ENCODE measurements at places on chromosomes 5 and 9. TPM values are rescaled to one million over a fixed set of nuclear protein-coding genes. Genes with fewer than 3 reads are reported as not detected.

PCDHGA2 gene
- total RNA-seq, result not detected

GNAQ gene
- 30.3 TPM for total RNA-seq

CNTFR gene
- not detected for total RNA-seq

NUTM2F gene
- not detected for total RNA-seq
